T-helper 1 cell treated with Interleukin-12 subunit alpha and Interleukin-12 subunit beta and Interleukin-4 antibody, amounts not matched to agents 30 ng/mL and 1 ng/mL, for 36 hours (primary cell): ENCODE measurements at places on chromosomes 1 and 21. TPM values are rescaled to one million over a fixed set of nuclear protein-coding genes. Genes with fewer than 3 reads are reported as not detected.

The ADAMTS4 gene
- 2.2 and 2.4 TPM in 2 replicates for total RNA-seq

The TNFRSF18 gene
- 175 and 176 TPM in 2 replicates for total RNA-seq

The TADA1 gene
- total RNA-seq = 14.6 and 15.8 TPM in 2 replicates

The COL16A1 gene
- 0.42 and 0.44 TPM in 2 replicates for total RNA-seq

The FAM167B gene
- total RNA-seq = 0.22 and 0.68 TPM in 2 replicates

The CHI3L1 gene
- not detected in 2 replicates for total RNA-seq

The TSSK3 gene
- 0.98 and 1.2 TPM in 2 replicates for total RNA-seq

The CSF3R gene
- 0.95 and 1.1 TPM in 2 replicates for total RNA-seq
